ENCODE measurements at places on chromosomes 6 and 20.

- H3K4me3 ChIP-seq, result no peak overlapping the region
- DNase-seq, result no peak
- H3K27me3 ChIP-seq, result no peaks in the 10 kb centered on the region
- no peak overlapping the region for H3K27ac ChIP-seq
- no peaks in the 10 kb centered on the region for H3K36me3 ChIP-seq
- no peaks in the 10 kb centered on the region for H3K4me1 ChIP-seq
Measured at GRCh38 chr6:39389484-39389767, 66.9 kb upstream of the KCNK16 start.

DNA sequence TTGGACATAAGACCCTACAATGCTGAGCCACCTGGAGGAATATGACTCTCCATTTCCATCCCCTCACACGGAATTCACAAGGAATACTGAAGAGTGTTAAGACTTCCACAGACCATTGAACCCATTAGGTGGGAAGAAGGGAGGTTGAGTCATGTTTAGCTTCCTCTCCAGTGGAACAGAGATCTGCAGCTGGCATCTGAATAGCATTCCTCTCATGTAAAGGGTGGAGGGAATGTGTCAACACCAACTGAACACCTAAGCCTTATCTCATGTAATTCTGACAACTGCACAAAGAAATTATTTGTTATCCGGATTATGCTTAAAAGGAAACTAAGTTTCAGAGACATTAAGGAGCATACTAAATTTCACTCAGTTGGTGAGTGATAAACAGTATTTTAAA, 705.9 kb downstream of the MAFB start:
- H3K36me3 ChIP-seq, result no peaks in the 10 kb centered on the region
- H3K4me3 ChIP-seq, result no peak overlapping the region
- no peaks in the 10 kb centered on the region for H3K27me3 ChIP-seq
- no peak overlapping the region for H3K27ac ChIP-seq
- H3K4me1 ChIP-seq, result no peaks in the 10 kb centered on the region

- H3K4me3 ChIP-seq, result no peak overlapping the region
- no peak for DNase-seq
- no peaks in the 10 kb centered on the region for H3K27me3 ChIP-seq
- no peak overlapping the region for H3K27ac ChIP-seq
- H3K4me1 ChIP-seq, result peaks cover 4% of the 10 kb centered on the region
Measured at GRCh38 chr6:85455471-85456026, 5.7 kb downstream of the NT5E start.

DNA sequence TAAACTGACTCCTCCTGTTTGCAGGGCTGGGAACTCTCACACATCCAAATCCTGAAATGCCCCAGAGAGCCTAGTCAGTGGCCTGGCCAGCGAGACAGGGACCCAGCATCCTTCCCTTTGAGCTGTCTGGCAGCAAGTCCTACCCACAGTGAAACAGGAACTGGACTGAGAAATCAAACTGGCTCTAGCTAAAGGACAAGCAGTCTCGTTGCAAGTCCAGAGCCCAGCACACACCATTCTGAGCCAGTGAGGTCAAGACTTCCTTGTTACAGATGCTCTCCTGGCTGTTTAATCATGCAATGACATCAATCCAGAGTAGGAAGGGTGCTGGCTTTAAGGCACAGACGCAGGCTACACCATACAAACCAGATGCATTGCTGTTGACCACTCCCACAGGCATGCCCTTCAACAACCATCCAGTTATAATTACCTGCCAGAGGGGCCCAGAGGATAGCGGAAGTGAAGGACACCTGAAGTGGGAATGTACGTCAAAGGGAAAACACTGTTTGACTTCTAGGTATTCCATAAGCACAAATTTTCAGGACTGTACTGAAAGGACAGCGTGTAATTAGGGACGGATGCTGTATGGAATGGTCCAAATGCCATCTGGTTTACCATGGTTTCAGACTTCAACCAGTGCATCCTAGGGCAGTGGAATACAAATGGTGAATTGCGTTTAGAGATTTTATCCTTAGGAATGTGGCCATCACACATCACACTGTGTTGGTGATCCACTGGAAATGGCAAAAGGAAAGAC, 114.4 kb downstream of the SLC23A2 start:
- H3K4me3 ChIP-seq, result no peak overlapping the region
- no peak overlapping the region for H3K27ac ChIP-seq
- no peak for DNase-seq
- H3K4me1 ChIP-seq, result 0 out of 2 replicates have a peak, but pooled peaks cover 5% of the 10 kb centered on the region

- DNase-seq, result peak; percentile 93
- peak overlapping the region; percentile 67 for H3K4me3 ChIP-seq
- no peaks in the 10 kb centered on the region for H3K27me3 ChIP-seq
- H3K36me3 ChIP-seq, result no peaks in the 10 kb centered on the region
- H3K4me1 ChIP-seq, result peaks cover 100% of the 10 kb centered on the region
Measured at GRCh38 chr6:40719671-40720374, 132.7 kb upstream of the LRFN2 start.

DNA sequence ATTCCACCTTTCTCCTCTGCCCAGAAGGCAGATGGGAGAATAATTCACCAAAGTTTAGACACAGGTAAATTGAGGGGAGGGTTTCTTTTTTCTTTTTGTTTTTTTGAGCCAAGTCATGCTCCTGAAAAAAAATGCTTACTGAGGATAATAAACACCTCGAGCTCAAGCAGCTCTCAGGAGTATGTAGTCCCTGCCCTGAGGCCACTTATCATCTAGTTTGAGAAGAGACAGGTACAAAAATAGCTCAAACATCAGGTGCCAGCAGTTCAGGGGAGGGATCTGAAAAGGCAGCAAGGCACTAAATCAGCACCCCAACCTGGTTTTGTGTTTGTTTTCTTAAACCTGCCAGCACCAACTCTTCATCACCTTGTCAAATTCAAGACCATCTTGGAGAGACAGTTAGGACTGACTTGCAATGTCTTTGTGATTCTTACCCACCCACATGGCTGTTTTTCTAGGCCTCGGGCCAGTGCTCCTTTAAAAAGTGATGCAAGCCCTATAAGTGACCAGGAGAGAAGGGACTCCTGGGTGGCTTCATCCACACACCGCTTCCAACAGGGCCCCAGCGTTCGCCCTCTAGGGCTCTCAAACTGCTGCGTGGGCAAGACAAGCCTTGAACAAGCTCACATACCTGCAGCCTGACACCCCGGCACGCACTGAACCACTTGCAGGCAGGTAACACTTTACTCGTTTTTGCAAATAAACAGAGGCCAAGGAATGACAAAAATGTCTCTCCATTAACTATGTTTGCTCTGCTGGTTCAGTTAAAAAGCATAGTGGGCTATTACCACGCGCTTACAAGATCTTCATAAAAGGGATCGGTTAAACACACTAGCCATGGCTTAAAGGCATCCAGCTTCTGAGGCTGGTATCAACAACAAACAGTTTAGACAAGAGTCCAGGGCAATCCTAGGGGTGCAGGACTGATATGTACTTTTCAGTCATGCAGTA, 13.9 kb downstream of the JAG1 start:
- peaks cover 13% of the 10 kb centered on the region for H3K4me1 ChIP-seq
- no peak overlapping the region for H3K4me3 ChIP-seq
- peaks cover 5% of the 10 kb centered on the region for H3K36me3 ChIP-seq
- H3K27ac ChIP-seq, result no peak overlapping the region
- no peaks in the 10 kb centered on the region for H3K27me3 ChIP-seq

DNA sequence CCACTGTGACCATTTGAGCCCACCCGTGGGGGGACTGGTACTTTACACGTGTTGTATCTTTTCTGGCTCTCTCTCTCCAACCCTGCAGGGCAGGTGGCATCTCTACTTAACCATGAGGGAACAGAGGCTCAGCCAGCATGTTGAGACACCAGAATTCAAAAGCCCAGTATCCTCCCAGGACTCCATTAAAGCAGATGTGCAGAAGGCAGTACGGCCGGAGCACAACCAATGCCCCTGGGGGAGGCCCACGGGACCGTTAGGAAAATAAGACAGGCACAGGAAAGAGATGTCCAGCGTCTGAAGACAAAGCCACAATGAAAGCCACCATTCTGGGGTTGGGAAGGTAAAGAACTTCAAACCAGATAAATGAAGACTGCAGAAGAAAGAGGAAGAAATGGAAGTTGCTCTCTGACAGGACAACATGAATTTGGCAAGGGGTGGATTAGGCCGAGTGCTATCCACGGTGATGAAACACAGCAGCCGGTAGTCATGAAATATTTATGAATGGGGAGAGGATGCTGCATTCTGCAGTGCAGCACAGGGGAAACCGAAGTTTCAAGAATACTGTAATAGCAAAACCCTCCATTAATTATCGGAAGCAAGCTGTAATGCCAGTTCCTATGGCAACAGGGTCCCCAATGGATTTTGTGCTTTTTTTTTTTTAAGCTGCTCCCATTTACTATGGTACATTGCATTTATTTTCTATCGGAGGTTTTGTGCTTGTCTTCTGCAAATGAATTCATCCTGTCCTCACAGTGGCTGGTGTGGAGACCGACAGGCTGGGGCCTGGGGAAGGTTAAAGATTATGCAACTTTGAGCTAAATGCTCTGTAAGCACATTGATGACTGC, 179.4 kb downstream of the NRN1 start:
- no peak for DNase-seq
- H3K4me3 ChIP-seq, result no peak overlapping the region
- no peak overlapping the region for H3K27ac ChIP-seq
- H3K4me1 ChIP-seq, result peaks cover 5% of the 10 kb centered on the region
- H3K27me3 ChIP-seq, result no peaks in the 10 kb centered on the region
- H3K36me3 ChIP-seq, result no peaks in the 10 kb centered on the region

DNA sequence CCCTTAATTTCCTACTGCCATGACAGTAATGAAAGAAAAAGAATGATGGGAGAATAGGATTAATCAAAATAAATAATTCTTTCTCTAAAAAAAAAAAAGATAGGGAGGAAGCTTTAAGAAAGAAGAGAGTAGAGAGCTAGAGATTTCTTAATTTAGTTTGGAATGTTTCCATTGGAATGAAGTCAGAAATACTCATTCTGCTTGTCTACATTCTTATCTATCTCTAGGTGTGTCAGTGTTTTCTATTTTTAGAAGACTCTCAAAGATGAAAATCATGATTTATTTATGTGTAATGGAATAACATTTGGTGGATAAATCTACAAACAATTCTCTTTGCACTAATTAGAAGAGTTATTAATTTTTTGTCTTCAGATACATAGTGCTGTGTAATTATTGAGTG, 38.0 kb upstream of the HIVEP1 start:
- H3K4me3 ChIP-seq, result no peak overlapping the region
- DNase-seq, result no peak
- no peak overlapping the region for H3K27ac ChIP-seq
- no peaks in the 10 kb centered on the region for H3K36me3 ChIP-seq
- H3K27me3 ChIP-seq, result no peaks in the 10 kb centered on the region
- H3K4me1 ChIP-seq, result no peaks in the 10 kb centered on the region

GRCh38 chr6:105804424-105804823, 281.7 kb upstream of the PRDM1 start:
- no peak overlapping the region for H3K4me3 ChIP-seq
- no peaks in the 10 kb centered on the region for H3K27me3 ChIP-seq
- no peaks in the 10 kb centered on the region for H3K36me3 ChIP-seq
- DNase-seq, result no peak
- H3K27ac ChIP-seq, result no peak overlapping the region

DNA sequence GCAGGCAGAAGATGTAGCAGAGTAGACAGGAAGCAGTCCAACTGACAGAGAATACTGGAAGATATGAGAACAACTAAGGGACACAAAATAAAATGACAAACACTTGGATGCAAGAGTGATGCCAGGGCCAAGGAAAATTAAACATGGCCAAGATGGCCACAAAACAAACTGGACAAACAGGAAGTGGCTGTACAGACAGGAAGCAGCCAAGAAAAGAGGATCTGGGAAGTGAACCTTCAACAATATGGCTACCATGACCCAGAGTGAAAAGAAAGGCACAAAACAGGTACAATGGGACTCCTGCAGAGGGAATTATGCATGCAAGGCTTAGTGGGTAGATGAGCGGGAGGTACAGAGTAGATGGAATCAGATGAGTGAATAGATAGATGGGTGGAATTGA, 29.1 kb downstream of the HLA-DPB1 start:
- no peaks in the 10 kb centered on the region for H3K27me3 ChIP-seq
- no peaks in the 10 kb centered on the region for H3K36me3 ChIP-seq
- no peaks in the 10 kb centered on the region for H3K4me1 ChIP-seq
- no peak overlapping the region for H3K4me3 ChIP-seq
- DNase-seq, result no peak

GRCh38 chr6:136103763-136104311, 146.3 kb downstream of the MTFR2 start:
- DNase-seq, result no peak
- no peak overlapping the region for H3K27ac ChIP-seq
- H3K36me3 ChIP-seq, result no peaks in the 10 kb centered on the region
- no peaks in the 10 kb centered on the region for H3K4me1 ChIP-seq
- no peaks in the 10 kb centered on the region for H3K27me3 ChIP-seq

GRCh38 chr6:162178666-162179065, 548.9 kb downstream of the PRKN start:
- DNase-seq, result no peak
- H3K36me3 ChIP-seq, result no peaks in the 10 kb centered on the region
- no peaks in the 10 kb centered on the region for H3K4me1 ChIP-seq
- H3K27ac ChIP-seq, result no peak overlapping the region
- H3K4me3 ChIP-seq, result no peak overlapping the region
- H3K27me3 ChIP-seq, result no peaks in the 10 kb centered on the region

DNA sequence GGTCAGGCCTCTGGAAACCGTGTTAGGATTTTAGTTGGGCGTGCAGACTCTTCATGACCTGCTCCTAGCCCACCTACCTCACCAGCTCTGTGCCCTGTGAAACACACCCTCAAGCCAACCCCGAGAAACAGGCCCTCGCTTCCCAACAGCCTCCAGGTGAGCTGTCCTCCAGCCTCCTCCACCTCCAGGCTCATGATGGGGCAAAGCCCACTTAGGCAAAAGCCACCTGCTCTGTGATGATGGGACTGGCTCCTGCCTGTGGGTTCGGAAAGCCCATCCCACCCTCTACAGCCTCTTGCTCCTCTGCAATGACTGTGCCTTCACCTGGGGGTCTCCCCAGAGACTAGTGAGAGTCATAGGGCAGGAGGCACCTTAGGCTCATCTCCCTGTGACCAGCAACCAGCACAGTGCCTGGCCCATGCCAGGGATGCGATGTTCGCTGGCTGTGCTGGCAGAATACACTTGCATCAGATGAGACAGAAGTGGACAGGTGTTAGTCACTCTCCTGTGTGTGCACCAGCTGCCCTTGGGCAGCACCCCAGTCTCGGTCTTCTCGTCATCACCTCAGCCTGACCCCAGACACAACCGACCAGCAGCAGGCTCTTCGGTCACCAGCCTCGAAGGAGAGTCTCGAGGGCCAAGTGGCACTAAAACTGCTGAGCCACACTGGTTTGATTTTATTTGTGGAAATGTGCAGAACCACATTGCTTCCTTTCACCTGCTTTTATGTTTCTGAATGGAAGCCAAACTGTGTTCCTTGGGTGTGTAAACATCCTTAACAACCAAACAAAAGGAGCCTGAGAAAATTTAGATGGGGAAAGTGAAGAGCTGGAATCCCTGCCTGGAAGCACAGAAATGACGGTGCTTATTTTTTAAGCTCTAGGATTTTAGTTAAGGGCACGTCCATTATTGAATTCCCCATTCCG, 10.7 kb downstream of the PXDC1 start:
- no peak for DNase-seq
- H3K27ac ChIP-seq, result no peak overlapping the region
- no peak overlapping the region for H3K4me3 ChIP-seq
- no peaks in the 10 kb centered on the region for H3K36me3 ChIP-seq
- H3K27me3 ChIP-seq, result no peaks in the 10 kb centered on the region
- H3K4me1 ChIP-seq, result peaks cover 11% of the 10 kb centered on the region
